ENCODE measurements at places on chromosomes 11 and 22.

DNA sequence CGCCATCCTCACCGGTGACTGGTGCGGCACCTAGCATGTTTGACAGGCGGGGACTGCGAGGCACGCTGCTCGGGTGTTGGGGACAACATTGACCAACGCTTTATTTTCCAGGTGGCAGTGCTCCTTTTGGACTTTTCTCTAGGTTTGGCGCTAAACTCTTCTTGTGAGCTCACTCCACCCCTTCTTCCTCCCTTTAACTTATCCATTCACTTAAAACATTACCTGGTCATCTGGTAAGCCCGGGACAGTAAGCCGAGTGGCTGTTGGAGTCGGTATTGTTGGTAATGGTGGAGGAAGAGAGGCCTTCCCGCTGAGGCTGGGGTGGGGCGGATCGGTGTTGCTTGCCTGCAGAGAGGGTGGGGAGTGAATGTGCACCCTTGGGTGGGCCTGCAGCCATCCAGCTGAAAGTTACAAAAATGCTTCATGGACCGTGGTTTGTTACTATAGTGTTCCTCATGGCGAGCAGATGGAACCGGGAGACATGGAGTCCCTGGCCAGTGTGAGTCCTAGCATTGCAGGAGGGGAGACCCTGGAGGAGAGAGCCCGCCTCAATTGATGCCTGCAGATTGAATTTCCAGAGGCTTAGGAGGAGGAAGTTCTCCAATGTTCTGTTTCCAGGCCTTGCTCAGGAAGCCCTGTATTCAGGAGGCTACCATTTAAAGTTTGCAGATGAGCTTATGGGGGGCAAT lies 1.1 kb downstream of the NEAT1 start:
- no peak for DNase-seq

- no peak for DNase-seq
Measured at GRCh38 chr22:42651134-42651533, 1.9 kb upstream of the CYB5R3 start.

DNA sequence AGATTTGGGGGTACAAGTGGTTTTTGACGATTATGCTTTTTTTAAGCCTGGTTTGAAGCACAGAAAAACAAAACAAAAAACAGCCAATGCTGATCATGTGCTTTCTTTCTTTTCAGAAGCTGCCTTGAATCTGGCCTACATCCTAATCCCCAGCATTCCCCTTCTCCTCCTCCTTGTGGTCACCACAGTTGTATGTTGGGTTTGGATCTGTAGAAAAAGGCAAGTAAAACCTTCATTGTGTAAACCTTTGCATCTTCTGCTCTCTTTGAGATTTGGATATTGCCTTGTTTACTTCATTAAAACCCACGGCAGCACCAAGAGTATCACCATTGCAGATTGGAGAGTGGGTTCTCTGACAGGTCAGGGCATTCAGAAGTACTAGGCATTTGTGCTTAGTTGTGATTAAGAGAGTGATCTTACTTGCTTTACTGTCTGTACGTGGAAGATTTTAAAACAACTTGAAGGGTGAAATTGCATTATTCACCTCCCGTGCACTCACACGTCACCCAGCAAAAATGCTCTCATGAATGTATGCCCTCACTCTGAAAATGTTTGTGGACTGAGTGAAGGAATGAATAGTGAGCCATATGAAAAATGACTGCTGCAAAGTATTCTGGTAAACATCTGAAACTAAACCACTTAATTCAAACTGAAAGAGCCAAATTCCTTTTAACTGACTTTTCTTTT lies 17.0 kb downstream of the LAYN start:
- DNase-seq: peak; percentile 43

DNA sequence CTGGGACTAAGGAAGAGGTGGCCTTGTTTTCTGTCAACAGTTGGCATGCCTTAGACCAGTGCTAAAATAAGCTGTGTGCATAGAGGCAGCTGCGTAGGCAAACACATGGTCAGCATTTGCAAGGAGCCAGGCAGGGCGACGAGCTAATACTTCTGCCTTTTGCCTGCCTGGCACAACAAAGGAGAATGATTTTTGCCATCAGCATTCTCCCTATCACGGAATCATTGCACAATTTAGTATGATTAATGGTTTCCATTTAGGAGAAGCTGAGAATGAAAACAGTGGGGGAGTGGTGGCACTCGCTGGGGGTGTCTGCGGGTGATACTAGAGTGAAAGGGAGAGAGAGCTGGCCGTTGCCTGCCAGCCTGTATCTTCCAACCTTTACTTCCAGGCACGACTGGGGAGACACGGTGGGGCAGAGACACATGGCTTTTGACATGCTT lies 336.0 kb downstream of the CADM1 start:
- no peak for DNase-seq

- no peak for DNase-seq
Measured at GRCh38 chr11:102279641-102280170, 37.6 kb upstream of the BIRC3 start.

- no peak for DNase-seq
Measured at GRCh38 chr11:117796456-117796871, 552 bp downstream of the DSCAML1 start.

DNA sequence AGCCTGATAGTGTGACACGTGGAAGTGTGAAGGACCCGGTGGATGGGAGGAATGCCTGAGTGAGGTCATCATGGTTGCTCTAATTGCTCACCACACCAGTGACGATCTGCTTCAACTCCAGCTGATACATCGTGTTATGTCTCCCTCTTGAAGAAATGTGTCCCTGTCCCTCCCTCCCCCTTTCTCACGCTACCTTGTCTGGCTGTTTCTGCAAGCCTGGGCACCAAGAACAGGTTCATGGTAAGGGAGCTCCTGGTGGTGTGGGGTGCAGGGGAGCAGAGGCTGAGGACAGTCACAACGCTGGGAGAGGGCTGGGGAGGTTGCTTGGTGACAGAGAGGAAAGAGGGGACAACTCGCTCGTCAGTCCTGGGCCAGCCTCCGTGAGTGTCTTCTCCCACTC lies 413.4 kb downstream of the SOX6 start:
- no peak for DNase-seq

- no peak for DNase-seq
Measured at GRCh38 chr11:111177037-111177871, 68.3 kb upstream of the POU2AF2 start.

- DNase-seq: no peak
Measured at GRCh38 chr11:74695705-74696280, 35.4 kb downstream of the CHRDL2 start.

GRCh38 chr22:35582861-35583670 lies 34.1 kb downstream of the MB start:
- DNase-seq: peak; percentile 61

- peak; percentile 43 for DNase-seq
Measured at GRCh38 chr11:14380947-14381561, 22.1 kb upstream of the RRAS2 start.

DNA sequence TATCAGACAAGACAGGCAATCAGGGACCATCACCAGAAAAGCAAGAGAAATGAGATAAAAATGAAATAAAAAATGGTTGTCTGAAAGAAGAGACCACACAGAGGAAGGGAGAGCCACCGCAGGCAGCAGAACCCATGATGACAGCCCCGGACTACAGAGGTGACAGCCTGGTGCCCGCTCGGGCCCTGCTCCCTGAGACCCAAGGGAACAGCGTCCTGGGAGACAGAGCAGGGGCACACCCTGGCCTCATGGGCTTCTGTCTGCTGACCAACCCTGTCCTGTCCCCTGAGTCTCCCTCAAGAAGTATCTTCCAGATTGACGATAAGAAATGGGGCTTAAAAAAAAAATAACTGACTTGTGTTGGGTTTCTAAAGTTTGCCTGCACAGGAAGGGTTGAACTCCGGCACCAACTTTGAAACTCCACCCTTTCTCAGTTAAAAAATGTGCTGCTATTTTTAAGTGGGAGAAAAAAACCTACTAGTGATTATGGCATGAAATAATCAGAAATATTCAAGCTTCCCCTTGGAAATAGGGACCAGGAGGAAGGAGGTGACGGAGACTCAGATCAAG lies 70.1 kb upstream of the TTLL12 start:
- no peak for DNase-seq

DNA sequence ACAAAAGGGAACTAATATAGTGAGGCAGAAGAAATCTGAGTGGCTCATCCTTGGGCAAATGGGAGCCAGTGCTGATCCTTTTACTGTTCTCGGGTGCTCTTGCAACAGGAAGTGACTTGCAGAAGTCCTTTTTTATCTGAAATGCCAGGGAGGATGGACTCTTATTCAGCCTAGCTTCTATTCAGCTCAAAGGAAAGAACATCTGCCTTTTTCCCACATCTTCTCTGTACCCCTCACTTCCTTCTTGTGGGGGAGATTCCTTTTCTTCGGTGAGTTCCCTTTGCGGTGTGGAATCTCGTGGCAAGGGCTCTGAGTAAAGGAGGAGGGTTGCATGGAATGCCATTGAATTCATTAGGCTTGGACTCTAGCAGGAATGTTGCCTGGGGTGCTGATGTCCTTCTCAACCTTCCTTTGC lies 76.2 kb downstream of the ZBTB16 start:
- no peak for DNase-seq

GRCh38 chr11:80898910-80899309 lies 1458.1 kb upstream of the TENM4 start:
- no peak for DNase-seq

- no peak for DNase-seq
Measured at GRCh38 chr11:20754933-20755332, 85.5 kb downstream of the NELL1 start.

GRCh38 chr22:40324468-40325305 lies 21.6 kb upstream of the ADSL start:
- DNase-seq: no peak

DNA sequence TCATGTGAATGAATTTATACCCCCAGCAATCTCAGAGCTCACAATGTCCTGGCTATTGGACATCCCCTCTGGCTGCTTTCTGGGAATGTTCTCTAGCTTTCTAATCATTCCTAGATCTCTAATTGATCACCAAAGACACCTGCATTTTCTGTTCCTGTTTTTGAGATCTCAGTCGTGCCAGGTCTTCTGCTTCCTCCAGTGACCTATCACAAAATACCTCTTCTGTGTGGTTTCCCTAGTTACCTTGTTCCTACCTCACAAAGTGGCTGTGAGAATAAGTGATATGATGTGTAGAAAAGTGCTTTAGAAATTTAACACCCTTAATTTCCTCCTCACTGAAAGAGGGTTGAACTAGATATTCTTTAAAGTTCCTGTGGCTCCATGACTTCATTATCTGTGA lies 92.2 kb downstream of the LUZP2 start:
- no peak for DNase-seq

- peak; percentile 21 for DNase-seq
Measured at GRCh38 chr11:65316227-65317024, 1.8 kb downstream of the CDC42EP2 start.

GRCh38 chr22:26481112-26481693 lies 2.4 kb downstream of the HPS4 start:
- DNase-seq: no peak

DNA sequence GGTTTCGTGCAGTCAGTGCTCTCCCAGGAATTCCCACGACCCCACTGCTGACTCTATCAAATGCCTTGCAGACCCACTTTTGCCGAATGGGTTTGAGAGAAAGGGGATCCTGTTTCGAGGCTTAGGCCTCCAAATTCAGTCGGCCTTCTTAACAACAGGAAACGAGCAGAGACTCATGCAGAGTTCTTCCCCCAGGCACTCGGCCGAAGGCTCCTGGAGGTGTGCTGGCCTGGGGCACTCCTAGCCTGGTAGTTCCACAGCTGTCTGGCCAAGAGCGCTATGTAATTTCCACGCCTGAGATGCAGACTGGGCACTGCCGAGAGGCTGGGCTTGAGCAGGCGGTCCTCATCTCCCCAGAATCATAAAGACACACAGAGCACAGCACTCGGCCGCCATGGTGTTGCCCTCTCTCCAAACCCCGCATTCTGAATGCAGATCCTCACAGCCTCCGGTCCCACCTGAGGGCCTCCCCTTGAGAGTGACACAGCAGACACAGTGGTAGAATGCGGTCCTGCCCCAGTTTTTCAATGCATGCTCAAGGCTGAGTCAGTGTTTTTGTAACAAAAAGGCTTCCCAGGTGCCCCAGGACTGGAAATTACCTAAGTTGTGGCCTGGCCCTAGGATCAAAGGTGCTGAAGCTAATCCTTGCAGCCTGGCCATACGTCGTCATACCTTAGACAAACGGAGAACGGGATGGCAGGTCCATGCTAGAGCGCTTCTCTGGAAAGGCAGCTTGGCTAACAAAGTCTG lies 30.2 kb upstream of the BID start:
- DNase-seq: no peak

DNA sequence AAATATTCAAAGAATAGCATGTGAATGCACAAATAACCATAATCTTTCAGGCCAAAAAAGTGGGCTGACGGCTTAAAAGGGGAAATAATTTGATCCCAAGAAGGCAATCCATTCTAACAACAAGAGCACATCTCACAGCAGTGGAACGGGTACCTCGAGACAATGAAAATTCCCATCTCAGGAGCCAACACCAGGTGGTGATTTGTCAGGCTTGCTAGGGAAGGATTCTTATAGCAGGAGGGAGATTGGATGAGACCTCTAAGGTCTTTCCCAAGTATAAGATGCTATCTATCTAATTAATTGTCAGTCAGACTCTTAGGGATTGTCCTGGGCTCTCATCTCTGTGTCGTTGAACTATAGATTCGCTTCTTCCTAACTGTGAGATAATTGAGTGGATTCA lies 284.0 kb downstream of the ETS1 start:
- no peak for DNase-seq

DNA sequence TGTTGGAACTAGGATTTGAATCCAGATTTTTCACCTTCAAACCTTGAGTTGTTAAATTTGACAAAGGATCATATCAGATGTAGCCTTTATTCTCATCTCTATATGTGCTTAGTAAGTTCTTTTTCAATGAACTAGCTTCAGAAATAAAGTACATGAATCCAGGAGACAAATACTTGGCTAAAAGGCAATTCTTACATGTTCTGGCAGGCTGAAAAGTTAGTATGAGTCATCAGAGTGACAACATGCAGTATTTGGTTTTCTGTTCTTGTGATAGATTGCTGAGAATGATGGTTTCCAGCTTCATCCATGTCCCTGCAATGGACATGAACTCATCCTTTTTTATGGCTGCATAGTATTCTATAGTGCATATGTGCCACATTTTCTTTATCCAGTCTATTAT lies 40.4 kb downstream of the BBOX1 start:
- no peak for DNase-seq

DNA sequence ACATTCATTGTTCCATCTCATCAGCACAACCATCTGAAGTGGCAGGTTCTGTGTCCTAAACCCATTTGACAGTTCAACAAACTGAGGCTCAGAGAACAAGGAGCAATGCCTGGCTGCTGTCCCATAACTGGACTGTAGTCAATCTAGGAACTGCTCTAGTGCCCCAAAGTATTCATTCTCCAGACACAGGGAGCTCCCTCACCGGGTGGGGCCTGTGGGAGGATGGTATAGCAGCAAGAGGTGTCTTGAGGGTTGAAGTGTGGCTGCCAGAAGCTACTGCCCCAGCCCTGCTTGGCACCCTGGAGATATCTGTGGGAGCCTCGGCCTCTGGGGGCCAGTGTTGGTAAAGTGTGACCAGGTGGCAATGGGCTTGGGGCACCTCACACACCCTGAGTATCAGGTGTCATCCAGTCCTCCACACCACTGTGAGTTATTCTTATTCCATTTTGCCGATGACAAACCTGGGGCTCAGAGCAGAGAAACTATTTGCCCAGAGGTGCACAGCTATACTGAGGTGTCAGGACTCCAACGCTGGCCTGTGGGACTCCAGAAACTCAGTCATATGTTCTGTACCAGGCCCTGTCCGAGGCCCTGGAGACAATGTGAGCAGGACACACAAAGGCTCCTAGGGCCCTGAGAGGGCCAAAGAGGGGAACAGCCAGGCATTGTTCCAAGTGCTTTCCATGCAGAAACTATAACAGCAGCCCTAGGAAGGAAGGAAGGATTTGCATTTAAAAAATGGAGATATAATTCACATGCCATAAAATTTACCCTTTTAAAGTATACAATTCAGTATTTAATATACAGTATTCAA lies 46.0 kb upstream of the KLHL35 start:
- DNase-seq: no peak

All from PC-9 (cell line).